Stimulated activated CD8-positive, alpha-beta memory T cell treated with anti-CD3 and anti-CD28 coated beads, Interleukin-7, amount 100 ng/mL, for 1 hour (primary cell): ENCODE measurements at places on chromosomes 4 and X.

DNA sequence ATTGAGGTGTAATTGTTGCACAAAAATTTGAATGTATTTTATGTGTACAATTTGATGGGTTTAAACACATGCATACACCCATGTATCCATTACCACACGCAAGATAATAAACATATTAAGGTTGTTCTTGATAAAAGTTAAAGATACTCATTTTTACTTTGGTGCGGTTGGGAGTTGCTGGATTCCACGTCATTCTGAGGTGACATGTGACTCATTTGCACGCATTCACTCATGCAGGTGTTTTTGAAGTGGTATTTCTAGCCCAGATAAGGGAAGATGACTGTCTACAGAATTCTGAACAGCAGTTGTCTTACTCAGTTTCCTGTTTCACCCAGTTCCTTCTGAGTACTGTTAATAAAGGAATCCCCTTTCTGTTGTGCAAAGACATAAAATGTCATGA, 142.0 kb downstream of the RTL3 start:
- DNase-seq: peak; percentile 4

GRCh38 chr4:26424838-26425237, 65.4 kb downstream of the CCKAR start:
- no peak for DNase-seq

GRCh38 chr4:11748164-11748872, 319.6 kb upstream of the HS3ST1 start:
- no peak for DNase-seq

GRCh38 chr4:184937030-184937710, 81.1 kb upstream of the HELT start:
- DNase-seq: no peak

DNA sequence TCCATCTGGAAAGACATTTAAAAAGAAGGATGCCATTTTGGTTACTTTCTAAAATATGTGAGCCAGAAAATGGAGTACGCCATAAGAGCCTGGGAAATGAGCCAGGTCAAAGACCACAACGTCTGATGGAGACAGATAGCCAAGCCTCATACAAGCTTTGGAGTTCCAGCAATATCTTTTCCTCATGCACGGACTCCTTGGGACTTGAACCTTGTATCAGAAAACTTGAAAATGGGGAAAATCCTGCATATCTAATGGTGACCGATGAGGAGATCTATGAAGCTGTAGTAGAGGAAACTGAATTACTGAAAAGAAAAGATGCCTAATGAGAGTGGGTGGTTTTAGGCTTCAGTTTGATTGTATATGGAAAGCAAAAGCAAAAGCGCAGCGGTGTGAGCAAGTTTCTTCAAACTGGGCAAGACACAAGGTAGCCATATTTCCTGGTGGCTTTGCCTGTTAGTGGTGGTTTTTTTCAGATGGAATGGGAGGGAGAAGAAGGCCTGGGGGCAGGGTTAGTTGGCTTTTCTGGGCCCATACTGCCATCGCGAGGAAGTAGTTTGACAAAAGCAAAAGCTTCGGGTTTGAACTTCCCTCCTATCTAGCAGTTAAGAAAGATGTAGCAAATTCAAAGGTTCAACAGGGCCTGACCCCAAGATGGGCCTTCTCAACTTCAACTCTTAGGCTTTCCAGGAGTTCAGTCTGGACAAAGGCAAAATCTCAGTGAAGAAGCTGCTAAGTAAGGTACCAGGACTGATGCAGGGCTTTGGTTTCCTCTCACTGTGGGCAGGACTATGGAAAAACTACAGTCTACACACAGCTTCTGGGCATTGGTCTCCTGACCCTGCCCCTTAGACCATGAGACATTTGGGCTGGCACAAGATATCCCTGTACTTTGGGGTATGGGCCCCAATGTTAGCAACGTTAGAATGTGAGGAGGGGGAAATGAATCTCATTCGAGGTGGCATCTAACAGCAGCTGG, 210.0 kb upstream of the STK26 start:
- DNase-seq: peak; percentile 36

GRCh38 chr4:78763251-78763650, 12.9 kb upstream of the BMP2K start:
- no peak for DNase-seq

GRCh38 chr4:185202984-185203485, 765 bp downstream of the CFAP97 start:
- no peak for DNase-seq

DNA sequence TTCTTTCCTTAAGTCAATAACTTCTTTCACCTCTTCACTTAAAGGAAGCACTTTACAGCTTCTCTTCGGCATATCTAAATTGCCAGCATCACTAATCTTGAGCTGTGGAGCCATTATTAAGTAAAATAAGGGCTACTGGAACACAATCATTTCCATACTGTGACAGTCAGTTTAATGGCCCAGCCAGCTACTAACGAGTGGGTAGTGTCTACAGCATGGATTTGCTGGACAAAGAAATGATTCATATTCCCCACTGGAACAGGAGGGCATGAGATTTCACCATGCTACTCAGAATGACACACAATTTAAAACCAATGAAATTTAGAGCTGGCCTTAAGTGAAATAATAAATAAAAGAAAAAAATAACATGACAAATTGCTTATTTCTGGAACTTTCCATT, 72.1 kb downstream of the DDIT4L start:
- no peak for DNase-seq

DNA sequence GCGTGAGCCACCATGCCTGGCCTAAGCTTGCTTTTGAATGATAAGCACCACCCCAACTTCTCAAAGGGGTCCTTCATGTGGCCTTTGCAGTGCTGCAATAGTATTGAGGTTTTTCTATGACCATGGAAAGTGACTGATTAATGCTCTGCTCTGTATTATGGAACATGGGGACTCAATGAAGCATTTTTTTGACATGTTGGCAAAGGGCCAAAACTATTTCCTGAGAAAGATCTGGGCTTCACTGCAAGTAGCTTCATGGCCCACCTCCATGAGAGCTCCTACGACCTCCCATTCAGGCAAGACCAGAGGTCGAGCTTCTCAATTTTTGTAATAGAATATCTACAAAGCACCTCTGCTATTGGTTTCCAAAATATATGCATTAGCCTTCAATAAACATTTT, 16.7 kb upstream of the SEPTIN6 start:
- DNase-seq: no peak

- DNase-seq: no peak
Observed at GRCh38 chrX:73182502-73183114, 32.0 kb downstream of the NAP1L2 start.

DNA sequence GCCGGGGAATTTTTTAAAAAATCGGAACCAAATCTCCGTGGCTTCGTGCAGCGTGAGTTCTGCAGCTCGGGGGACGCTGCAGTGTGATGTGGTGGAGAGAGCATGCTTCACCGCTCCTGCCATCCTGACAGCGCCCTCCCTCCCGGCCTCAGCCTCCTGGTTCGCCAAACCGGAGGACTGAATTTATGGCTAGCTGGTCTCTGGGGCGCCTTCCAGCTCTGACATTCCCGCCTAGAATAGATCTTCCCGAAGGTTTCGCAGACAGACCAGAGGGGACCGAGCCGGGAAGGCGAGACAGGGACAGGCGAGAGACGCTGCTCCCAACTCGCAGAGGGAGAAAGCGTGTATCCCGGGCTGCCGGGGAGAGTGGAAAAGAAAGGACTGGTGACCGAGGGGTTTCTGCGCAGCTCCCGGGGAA, 25.9 kb downstream of the HOPX start:
- no peak for DNase-seq

- DNase-seq: no peak
Observed at GRCh38 chrX:112734290-112734689, 54.6 kb upstream of the LHFPL1 start.

- DNase-seq: no peak
Observed at GRCh38 chr4:168273838-168274237, 44.7 kb downstream of the DDX60 start.

DNA sequence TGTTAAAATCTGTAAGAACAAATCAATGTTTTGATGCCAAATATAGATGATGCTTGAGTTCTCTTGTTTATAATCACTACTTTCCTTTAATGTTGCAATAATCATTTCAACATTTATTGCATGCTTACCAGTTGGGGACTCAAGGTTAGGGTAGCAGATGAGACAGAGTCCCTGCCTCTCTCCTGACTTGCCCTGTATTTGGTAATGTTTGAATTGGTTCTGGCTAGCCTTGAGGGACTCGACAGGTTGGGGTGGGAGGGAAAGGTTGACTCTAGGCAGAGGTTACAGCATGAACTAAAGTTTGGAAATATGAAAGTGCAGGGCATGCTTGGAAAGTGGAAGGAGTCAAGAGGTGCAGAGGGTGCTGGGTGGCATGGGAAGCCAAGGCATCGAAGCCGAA, 2.0 kb downstream of the SEC24B start:
- no peak for DNase-seq

DNA sequence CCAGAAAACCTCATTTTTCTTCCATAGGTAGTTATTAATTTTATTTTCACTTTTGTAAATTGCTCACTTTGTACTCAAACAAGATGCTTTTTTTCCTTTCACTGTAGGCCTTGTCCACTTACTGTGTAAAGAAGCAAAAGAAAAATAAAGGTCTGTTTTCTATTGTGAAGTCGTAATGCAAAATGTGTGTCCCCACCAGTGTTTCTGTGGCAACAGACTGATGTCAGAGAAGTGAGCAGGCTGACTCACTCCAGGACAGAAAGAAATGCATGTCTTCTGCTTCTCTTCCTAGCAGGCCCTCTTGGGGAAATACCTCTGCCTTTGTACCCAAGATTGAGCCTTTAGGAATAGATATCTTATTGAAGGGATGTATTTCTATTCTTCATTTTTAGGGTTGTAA, 30.3 kb downstream of the INPP4B start:
- no peak for DNase-seq

- DNase-seq: no peak
Observed at GRCh38 chrX:102833136-102833535, 103.9 kb upstream of the RAB40AL start.

DNA sequence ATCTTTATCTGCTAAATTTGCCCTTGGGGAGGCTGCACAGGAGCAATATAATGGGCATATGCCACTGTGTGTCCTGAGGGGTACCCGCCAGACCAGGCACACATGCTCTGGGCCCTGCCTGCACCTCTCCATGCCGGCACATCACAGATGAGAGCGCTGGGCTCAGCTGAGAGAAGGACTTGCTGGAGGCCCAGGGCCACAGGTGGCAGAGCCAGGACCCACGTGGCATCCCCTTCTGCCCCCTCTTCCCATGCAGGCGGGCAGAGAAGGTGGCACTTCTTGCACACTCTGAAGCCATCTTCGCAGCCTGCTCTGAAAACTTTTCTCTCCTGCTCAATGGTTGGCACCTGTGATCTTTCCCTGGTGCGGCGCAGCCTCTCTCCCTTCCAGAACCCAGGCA, 20.1 kb downstream of the CPZ start:
- DNase-seq: no peak

DNA sequence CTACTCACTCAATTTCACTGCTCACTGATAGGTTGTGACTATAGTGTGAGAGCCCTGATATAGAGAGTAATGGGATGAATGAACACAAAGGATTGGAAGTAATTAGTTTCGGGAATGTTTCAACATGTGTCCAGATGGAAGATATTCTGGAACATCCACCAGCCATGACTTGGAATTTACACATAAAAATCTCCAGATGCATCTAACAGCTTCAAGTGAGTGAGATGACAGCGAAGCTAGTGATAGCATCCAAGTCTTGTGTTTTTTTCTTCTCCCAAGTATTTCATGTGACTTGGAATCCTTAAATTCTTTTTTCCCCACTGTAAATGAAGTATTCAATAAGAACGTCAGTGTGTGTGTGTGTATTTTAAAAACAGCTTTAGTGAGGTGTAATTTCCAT, 82.1 kb downstream of the CLDN34 start:
- DNase-seq: no peak

GRCh38 chr4:69497076-69497475, 1.4 kb upstream of the UGT2B4 start:
- DNase-seq: no peak

DNA sequence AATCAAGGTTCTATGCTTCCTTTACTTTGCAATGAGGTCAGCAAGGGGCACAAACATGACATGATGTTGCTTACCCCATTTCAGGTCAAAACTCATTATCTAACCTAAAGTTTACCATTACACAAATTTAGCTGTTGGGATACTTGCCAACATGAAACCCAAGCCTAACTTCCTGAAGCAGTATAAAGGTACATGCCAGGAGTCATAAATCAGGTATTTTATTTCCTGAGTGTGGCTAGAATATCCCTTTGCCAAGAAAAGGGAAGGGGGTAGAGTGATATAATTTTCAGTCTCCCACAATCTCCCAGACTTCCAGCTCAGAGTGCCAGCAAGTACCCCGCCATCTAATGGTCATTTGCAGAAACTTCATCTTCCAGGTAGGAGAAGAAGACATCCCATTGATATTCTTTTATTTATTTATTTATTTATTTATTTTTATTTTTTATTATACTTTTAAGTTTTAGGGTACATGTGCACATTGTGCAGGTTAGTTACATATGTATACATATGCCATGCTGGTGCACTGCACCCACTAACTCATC, 136.6 kb downstream of the NEXMIF start:
- DNase-seq: no peak

DNA sequence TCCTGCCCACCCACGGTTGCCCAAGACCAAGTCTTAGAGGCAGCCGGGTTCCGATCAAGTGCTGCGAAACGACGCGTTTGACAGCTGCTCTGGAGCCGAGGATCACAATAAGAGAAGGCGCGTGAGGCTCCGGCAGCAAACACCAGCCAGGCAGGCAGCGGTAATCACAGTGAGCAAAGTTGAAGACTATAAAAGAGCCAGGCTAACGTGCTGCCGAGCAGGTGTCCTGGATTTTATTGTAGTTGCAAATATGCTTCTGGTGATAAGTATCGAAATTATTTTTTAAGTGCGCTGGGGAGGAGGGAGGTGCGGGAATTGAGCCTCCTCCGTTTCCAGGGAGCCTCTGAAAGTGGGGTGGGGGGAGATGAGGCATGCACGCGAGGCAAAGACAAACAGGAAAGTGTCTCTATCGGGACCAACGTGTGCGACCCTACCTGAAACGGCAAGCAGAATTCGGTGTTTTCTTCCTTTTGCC, 590 bp downstream of the GABRA2 start:
- DNase-seq: no peak

DNA sequence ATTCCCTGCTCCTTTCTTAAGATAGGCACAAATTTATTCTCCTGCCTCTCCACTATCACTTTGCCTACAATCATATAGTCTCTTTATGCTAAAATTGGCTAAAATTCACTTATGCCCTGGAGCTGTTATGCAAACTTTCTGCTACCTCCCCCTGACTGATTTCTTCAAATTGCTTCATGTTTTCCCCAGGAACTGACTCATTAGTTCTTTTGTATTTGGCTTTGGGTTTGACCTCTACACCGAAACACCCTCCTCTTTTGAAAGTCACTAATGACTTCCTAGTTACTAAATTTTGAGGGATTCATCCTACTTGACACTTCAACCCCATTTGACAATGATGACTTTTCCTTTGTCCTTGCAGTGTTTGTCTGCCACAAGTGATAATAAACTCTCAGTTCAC, 222.6 kb downstream of the NDST4 start:
- DNase-seq: no peak

- no peak for DNase-seq
Observed at GRCh38 chr4:3520276-3520675, 11.9 kb downstream of the LRPAP1 start.
